Stimulated activated CD4-positive, alpha-beta T cell treated with anti-CD3 and anti-CD28 coated beads, Interleukin-15, amount 100 ng/mL, for 1 hour (primary cell): ENCODE measurements at places on chromosomes 1 and 21.

- DNase-seq = no peak
Observed at GRCh38 chr1:26404641-26405040, 6.0 kb upstream of the LIN28A start.

DNA sequence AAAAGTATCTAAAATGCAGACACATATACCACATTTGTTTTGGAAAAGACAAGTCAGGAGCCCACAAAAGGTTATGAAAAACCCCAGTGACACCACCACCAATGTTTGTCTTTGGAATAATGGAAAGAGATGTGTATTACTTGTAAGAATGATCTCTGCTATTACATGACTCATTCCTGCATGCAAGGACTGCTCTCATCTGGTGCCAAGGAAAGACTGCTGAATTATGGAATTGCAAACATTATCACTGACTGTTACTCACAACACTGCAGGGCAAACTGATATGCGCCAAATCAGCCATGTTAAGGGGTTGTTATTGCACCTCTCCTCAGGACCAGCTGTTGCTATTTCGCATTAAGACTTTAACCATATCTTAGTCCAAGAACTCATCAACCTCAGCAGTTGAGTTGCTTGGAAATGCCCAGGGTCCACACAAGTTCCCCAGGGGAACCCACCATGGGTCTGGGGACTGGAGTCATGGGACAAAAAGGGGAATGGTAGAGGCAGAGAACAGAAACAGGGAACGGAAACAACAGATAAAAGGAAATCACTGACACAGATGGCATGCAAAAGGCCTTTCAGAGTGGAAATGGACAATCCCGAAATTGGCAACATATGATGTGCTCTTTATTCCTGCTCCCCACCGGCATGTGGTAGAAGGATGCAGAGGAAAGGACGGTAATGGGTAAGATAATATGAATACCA lies 34.4 kb downstream of the CAPZB start:
- DNase-seq = no peak

- no peak for DNase-seq
Observed at GRCh38 chr1:67814121-67814772, 19.0 kb downstream of the GNG12 start.

DNA sequence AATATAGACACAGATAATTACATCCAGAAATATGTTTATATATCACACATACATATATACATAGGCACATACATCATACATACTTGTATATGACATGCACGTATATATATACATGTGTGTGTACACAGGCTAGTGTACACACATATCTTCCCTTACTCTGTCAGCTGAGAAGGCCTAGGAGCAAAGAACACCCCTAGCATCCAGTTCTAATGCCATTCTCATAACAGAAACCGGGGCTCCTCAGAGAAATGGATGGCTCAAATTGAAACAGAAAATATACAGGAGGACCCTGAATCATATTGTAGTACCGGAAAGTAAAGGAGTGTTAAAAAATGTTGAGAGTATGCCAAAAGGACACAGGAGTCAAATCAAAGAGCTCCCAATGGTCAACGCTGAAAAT lies 19.7 kb upstream of the HYI start:
- DNase-seq = no peak

GRCh38 chr1:117753652-117754051 lies 147.8 kb downstream of the TENT5C start:
- no peak for DNase-seq

DNA sequence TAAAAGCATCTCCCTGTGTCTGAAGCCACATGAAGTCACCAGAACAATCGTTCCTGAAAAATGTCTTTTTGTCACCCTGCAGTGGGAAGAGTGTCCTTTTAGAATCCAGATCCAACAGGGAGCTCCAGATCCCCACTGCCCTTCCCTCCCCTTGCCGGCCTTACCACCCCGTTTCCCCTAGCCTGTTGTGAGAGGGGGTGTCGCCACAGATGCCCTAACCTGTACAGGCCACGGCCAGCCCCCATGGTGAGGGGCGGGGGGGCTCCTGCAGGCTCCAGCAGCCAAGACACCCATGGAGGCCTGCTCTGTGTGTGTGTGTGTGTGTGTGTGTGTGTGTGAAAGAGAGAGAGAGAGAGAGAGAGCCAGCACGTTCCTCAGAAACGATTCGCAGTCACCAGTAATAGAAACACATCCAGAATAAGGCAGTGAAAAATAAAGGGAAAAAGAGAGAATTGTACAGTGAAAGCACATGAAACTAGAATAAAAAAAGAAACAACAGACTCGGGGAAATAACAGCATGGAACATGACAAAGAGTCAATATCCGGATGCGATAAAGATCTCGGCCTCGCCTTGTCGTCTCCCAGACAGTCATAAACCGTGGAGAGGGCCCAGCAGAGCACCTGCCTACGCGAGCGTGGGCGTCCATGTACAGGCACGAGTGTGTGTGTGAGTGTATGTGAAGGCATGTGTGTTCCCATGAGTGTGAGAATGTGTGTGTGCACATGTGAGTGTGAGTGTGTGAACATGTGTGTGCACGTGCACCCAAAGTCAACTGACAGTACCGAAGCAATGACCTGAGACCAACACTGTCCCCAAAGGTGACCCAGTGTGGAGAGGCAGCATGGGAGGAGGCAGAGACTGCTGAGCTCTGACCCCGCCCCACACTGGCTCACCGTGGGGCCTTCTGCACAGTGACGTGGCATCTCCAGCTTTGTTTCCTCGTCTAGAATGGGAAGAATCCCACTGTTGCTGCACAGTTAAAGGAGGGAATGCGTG lies 303.8 kb downstream of the NPHP4 start:
- no peak for DNase-seq
